NCI-H510A (cell line): ENCODE measurements at places on chromosomes 7 and 10.
A peak's percentile ranks its signal among the peaks of the same experiment; 100 is the strongest.

- DNase-seq: no peak
These were observed 227.1 kb downstream of the DYNC1I1 start for GRCh38 chr7:95999481-95999880.

DNA sequence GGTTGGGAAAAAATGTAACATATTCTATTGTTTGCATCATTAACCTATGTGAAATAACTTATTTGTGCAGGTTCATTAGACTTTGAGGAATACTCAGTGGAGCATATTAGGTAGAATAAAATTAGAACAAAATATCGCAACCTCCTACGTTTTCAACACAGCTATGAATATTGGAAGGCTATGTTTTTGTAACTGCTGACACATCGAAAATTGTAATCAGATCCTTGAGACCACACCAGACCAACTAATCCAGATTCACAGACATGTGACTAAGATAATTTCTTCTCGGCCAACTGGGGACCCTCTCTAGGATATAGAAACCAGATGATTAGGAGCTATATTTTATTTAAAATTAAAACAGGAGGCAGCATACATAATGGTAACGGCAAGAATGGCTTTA lies 77.5 kb upstream of the VWC2 start:
- no peak for DNase-seq

DNA sequence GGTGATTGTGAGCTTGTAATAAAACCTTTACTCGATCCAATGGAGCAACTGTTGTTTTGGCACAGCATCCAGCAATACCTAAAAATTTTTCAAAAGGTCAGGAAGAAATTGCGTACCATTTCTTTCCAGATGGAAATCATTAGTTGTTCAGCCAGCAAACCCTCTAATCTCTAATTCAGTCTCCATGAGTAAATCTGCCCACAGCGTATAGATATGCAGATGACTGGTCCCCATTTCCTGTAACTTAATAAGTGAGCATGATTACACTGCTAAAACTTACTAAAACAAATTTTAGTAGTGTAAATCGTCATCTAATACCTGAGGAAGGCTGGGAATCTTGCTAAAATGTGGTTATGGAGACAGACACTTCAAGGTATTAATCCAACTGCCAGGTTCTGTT lies 10.6 kb downstream of the SLC25A16 start:
- DNase-seq: no peak

- DNase-seq: no peak
These were observed 53.2 kb downstream of the FAM53B start for GRCh38 chr10:124691002-124691401.

GRCh38 chr7:111711426-111712065 lies 149.3 kb upstream of the IMMP2L start:
- DNase-seq: no peak

- no peak for DNase-seq
These were observed 151.2 kb downstream of the AUTS2 start for GRCh38 chr7:69749372-69749979.

GRCh38 chr7:100159099-100159623 lies 638 bp upstream of the TRAPPC14 start:
- no peak for DNase-seq

- no peak for DNase-seq
These were observed 25.8 kb downstream of the ACTA2 start for GRCh38 chr10:88926566-88927415.

- peak; percentile 75 for DNase-seq
These were observed 56.2 kb upstream of the ABLIM1 start for GRCh38 chr10:114714281-114714741.

DNA sequence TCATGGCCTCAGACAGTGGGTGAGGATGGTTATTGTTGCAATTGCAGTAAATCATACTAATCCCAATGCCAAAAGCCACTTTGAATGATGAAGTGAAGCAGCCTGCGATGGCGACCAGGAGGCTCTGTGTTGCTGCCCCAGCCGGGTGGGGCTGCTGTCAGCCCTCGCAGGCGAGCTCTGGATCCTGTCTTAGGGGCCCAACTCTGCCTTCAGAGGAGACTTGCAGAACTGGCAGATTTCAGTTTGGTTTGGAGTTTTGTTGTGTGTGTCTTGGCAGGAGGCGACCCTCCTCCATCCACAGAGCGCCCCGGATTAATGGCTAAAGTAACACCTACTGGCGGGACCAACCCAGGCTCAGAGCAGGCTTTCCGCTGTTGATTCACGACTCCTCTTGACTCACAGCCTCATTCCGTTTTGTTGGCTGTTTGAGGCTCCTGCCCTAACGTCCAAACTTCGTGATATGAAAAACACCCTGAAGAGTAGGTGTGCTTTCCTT lies 67.9 kb upstream of the BMPER start:
- no peak for DNase-seq

DNA sequence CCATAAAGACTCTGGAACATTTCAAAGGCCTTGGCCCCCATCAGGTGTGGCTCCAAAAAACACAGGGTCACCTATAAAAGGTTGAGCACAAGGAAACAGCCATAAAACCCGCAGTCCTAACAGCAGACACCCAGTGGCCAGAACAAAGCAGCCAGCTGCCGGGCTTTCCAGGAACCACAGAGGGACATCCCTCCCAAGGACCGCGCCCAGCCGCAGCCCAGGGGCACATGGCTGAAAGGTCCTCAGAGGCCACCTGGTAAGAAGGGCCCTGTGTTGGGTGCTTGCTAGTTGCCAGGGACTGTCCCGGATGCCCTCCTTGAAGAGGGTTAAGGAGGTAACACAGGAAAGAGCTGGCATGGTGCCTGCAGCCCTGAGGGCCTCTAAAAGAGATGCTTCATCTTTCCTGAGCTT lies 32.7 kb downstream of the KCNMA1 start:
- DNase-seq: peak; percentile 40

- DNase-seq: no peak
These were observed 58.2 kb downstream of the POU6F2 start for GRCh38 chr7:39035903-39036302.

DNA sequence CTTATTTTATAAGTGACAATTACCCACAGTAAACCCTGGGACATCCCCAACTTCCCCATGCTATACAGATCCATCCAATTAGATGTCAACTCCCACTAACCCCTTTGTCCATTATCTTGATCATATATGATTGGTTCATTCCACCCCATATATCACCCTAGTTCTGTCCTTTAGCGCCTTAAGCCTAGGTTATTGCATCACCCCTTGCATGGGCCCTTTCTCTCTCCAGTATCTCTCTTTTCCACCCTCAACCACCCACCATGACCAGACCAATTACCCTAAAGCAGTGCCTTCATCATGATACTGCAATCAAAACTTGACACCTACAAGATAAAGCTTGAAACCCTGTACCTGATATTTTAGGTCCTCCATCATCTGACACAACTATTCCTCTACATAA lies 37.9 kb upstream of the GATAD1 start:
- no peak for DNase-seq

GRCh38 chr10:75303045-75303777 lies 67.5 kb upstream of the COMTD1 start:
- no peak for DNase-seq

DNA sequence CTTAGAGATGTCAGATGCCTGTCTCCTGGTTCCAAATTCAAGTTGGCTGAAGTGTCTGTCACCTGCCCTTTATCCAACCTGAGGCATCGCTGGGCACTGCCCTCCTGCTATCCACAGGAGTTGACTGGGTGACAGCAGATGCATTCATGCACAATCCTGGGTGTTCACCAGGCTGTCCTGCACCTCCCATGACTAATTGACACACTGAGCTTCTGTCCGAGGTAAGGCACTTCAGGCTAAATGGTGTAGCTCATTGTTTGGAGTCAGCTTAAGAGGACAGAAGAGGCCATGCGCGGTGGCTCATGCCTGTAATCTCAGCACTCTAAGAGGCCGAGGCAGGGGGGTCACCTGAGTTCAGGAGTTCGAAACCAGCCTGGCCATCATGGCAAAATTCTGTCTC lies 2.4 kb downstream of the UCMA start:
- no peak for DNase-seq

GRCh38 chr10:725786-726185 lies 36.3 kb upstream of the DIP2C start:
- DNase-seq: no peak

DNA sequence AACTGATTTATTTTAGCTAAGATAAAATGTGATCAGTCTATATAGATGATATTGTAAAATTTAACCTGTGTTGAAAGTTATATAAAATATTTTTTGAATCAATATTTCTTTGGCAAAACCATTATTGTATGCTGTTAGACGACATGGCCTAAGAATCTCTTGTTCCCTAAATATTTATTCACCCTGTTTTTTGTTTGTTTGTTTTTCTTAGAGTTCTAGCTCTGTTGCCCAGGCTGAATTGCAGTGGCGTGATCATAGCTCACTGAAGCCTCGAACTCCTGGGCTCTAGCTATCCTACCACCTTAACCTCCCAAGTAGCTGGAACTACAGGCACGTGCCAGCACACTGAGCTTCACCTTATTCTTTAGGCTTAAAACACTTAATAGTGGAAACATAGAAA lies 410.7 kb downstream of the ARL4A start:
- no peak for DNase-seq

GRCh38 chr7:39099146-39099545 lies 121.4 kb downstream of the POU6F2 start:
- no peak for DNase-seq

- DNase-seq: no peak
These were observed 54.5 kb downstream of the UBE3C start for GRCh38 chr7:157193274-157193673.

DNA sequence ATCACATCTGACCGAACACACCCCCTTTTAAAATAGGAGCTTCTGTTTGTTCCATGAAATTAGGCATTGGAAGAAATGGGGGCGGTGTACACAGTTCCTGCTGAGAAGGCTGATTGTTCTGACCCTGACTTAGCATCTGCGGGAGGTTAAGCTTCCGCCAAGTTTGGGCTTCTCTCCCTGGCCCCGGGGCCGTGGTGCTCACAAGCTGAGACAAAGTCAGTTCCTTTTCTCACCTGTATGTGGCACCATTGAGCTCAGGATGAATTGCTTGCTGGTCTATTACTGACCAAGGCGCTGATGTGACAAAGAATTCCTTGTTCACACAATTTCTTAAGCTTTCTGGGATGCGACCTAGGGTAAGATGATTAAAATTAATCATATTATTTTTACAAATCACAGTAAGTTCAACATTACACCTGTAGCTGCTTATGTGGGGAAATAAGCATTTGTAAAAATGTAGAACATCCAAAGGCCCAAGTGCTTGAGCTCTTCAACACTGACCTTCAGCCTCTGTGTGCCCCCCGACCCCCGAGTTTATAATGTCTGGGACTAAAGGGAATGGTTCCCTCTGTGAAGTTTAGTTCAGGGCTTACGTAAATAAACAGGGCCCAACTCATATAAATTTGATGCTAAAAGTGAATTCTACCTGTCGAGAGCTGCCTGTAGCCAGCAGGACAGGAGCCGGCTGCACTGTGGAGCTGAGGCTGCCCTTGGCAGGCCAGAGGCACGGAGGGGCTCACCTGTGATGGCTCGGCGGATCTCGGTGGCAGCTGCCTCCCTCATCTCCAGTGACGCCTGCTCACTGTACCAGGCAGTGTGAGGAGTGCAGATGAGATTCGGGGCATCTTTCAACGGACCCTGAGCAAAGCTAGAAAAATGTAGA lies 50.8 kb downstream of the ZRANB1 start:
- DNase-seq: no peak

GRCh38 chr10:119383174-119383856 lies 159.2 kb downstream of the RGS10 start:
- DNase-seq: no peak

- DNase-seq: no peak
These were observed 182.6 kb upstream of the LYZL1 start for GRCh38 chr10:29106287-29106686.

DNA sequence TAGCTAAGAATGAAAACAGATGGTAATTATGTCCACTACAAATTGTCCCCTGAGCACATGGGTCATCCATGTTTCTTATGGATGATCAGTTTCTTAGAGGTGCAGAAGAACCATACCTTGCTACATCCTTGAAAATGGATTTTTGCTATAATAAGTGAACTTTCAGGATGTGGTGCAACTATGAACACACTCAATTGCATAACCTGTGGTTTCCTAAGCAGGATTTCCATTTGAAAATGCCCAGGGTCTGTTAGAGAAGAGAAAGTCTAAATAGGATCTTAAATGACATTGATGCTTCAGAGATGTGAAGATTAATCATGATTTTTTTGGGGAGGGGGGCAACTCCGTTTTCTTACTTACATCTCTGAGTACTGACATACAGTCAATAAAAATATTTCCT lies 39.6 kb upstream of the CACNB2 start:
- DNase-seq: no peak

GRCh38 chr7:122219253-122219865 lies 75.3 kb upstream of the AASS start:
- no peak for DNase-seq

DNA sequence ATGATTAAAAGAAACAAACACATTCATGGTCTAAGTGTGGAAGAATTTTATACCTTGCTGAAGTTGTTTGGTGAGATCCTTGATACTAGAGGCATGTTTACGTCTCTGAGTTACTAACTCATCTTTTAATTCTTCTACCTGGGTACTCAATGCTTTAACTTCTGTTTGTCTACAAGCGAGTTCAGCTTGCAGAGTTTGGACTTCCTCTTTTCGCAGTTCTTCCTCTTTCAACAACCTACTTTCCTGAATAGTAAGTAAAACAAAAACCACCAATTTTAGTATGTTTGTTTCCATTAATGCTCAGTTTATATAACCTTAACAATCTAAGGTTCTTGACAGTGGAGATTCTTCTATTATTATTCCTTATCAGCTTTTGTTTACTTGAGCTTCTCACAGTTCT lies 42.9 kb downstream of the CCDC186 start:
- DNase-seq: no peak

DNA sequence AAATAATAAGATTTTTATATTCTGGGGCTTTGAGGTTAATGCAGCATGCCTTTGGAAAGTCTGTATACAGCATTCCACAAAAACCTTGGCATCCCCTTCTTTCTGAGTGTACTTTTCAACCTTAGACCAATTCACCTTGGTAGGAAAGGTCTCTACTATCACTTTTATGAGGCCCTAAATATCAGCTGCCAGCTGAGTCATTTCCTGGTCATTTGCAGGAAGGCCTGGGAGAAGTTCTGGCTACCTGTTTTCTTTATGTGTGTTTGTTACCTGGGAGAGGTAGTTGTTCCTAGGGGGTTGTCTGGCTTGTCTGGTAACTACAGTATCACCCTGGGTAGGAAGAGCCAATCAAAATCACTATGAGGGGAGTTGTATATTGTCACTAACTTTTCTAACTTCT lies 4.1 kb downstream of the SPAM1 start:
- no peak for DNase-seq

DNA sequence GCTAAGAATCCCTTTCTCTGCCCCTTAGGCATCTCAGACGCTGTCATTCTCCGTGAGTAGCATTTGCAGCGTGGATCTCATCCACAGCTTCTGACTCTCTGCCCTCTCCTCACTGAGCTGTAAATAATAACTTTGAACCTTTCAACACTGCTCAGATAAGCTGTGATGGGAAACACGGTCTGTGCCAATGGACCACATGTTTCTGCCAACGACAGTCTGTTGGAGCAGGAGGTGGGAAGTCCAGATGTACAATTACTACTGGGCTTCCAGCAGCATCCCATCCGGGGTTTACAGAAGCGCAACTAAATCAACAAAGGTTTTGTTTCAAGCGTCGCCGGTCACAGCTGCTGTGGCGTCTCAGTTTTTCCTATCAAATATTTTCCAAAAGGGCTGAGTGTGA lies 1110.6 kb downstream of the TYW1 start:
- DNase-seq: peak; percentile 23

- DNase-seq: no peak
These were observed 166.9 kb downstream of the RNF216 start for GRCh38 chr7:5614600-5614999.
